ENCODE measurements at places on chromosomes 7 and 10.

DNA sequence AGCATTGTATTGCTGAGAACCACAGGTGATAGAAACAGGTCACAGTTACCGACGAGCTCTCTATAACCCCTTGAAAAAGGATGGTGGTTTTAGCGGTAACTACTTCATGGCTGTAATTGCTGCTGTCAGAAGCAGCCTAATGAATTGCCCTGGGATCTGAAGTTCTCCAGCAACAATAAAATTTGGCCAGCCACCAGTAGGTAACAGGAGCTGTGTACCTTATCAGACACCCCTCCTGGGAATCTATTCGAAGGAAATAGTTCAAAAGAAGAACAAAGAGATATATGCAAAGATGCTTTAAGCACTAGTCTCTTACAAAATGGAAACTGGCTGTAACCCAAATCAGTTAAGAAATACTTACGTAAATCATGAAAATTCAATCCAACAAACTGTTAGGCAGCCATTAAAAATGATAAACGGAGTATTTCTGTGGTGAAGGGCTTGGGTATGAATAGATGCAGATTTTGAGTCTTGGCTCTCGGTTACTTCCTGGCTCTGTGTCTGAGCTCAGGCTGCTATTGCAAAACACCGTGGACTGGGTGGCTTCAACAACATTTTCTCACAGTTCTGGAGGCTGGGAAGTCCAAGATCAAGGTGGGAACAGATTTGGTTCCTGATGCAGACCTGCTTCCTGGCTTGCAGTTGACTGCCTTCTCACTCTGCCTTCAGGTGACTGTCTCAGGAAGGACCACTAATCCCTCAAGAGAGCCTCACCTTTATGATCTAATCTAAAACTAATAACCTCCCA, 1.6 kb downstream of the MSRB2 start:
- DNase-seq, result no peak

DNA sequence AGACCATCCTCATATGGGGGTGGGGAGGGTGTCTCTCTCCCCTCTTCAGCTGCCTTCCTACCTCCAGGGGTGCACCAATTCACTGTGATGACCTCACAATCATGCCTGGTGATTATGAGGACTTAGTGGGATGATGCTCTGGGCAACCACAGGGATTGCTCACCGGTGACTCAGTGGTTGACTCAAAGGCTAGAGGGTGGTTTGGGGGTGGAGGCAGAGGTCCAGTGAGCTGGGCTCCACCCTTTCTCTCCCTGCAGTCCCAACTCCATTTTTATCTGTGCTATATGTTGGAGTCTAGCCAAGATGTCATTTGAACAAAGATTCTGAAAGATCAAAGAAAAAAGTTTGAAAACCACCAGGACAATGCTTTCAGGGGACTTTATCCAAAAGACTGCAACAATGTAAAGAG, 286.9 kb downstream of the KCNMA1 start:
- DNase-seq, result no peak

DNA sequence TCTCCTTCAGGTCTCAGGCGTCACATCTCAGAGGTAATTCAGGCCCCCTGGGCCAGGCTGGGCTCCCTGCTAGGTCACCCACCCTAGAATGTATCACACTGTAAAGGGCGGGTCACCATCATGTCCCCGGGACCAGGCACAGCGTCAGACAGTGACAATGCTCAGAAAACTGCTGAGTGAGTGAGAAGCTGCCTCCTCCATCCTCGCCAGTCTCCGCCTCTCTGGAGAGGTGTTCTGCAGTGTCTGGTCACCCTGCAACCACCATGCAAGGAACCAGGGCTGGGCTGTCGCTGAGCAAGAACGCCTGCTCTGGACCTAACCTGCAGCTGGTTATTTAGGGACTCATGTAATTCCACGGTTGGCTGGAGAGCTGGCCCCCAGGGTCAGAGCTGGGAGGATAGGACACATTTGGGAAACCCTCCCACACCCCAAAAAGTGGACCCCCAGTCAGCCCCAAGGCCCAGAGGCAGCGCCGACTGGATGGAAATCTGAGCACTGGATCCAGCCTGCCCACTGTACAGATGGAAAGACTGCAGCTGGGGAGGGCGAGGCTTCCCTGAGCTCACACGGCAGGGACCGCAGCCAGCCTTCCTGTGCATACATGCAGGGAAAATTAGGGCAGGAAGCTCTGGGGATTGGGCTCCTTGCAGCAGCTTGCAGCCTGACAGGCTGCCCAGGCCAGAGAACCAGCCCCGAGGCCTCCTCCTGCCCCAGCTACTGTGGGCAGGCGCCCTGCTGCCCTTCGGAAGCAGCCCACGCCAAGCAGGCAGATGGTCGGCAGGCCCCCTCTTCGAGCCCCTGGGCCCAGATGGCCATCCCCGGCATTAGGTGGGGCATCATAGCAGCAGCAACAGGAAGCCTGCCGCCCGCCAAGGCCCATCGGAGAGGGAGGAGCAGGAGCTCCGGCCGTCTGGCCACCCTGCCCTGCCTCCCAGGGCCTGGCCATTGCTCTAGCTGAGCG, 105.4 kb upstream of the ZMIZ1 start:
- no peak for DNase-seq

- no peak for DNase-seq
Measured at GRCh38 chr7:92880212-92881090, 44.1 kb upstream of the CDK6 start.

DNA sequence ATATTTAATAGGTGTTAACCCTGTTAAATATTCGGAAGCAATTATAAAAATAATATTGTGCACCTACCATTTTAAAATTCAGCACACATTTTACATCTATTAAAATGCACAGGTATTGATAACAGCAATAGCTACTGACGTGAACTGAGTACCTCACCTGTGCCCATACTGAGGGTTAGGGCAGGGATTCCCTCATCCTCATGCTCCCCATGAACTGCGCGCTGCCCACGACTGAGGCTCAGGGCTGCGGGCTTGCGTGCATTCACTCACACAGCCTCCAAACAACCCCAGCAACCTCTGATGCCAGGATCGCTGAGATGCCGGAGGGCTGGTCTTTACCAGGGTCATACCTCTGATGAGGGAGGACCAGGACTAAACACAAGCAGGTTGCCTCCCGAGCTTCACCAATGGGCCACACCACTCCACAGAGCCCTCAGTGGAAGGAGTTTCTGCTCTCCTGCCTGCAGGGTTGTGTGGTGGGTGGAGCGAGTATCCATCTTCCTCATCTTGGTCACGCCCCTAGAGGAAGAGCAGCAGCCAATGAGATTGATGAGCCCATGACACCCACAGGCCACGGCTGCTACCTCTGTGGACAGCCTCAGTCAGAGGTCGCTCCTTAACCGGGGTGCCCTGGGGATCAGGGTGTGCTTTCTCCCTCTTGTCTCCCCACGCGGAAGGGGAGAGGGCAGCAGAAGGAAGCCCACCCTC, 478.3 kb downstream of the TNS3 start:
- DNase-seq, result no peak

- no peak for DNase-seq
Measured at GRCh38 chr7:1479287-1479686, 20.0 kb upstream of the MICALL2 start.

GRCh38 chr7:111650456-111650999, 88.2 kb upstream of the IMMP2L start:
- DNase-seq, result no peak

DNA sequence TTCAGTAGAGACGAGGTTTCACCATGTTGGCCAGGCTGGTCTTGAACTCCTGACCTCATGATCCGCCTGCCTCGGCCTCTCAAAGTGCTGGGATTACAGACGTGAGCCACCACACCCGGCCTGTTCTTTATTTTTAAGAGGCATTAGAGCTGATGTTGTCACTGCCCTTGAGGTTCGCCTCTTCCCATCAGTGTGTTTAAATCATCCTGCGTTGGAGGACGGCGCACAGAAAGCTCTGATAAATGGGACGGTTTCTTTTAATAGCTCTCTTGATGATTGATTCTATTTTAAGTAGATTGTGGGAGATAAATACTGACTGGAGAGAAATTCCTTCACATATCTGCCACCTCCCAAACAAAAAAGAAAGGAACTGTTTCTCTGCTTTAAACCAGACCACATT, 29.0 kb downstream of the UPP1 start:
- DNase-seq, result no peak

DNA sequence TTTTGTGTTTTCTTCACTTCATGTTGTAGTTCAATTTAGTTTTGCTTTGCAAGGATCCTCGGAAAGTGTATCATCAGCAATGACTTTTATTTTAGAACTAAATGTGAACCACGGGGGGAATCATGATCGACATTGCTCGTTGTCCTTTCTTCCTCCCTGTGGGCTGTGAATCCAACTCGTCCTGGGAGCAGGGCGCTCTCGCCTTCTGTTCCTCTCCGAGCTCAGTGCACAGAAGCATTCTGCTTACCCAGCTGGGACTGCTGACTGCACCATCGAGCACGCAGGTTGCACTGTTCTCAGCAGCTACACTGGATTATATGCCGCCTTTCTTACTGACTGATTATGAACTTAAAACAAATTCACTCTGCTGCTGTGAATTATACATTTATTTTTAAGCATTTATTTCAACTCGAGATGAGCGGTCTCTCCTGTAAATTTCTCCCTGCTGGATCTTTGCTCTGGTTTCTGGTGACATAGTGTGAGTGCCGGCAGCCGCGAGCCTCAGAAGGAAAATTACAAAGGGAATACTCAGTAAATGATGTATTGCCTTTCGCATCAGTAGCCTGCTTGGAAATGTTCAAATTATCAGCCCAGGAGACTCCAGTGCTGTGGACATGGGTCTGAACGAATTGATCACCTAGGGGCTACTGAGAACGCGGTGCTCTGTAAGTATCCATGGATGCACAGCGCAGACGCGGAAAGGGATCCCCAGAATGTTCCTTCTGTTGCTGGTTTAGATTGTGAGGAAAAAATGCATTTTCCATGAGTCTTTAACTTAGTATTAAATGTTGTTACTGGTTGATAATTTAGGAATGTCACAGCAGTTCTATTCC, 92.6 kb downstream of the PTPRE start:
- DNase-seq, result no peak

DNA sequence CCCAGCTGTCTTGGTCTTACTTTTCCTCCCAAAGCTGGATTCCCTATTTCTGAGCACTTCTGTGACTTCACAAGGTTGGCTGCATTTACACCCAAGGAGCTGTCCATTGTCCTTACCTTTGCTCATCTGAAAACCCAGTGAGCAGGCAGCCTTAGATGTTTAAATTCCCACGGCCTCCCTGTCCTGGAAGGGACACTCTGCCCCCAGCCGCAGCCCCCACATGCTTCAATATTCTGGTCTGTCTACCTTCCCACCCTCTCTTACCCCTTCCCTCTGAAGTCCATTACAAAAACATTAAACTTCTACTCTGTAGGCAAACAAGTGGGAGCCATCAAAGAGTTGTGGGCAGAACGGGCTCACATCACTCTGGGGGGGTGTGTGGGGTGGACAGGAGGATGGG, 73.8 kb upstream of the EFCAB10 start:
- DNase-seq, result no peak

- no peak for DNase-seq
Measured at GRCh38 chr7:12619461-12620069, 49.0 kb downstream of the SCIN start.

GRCh38 chr7:40599836-40600235, 465.0 kb downstream of the SUGCT start:
- DNase-seq, result no peak

DNA sequence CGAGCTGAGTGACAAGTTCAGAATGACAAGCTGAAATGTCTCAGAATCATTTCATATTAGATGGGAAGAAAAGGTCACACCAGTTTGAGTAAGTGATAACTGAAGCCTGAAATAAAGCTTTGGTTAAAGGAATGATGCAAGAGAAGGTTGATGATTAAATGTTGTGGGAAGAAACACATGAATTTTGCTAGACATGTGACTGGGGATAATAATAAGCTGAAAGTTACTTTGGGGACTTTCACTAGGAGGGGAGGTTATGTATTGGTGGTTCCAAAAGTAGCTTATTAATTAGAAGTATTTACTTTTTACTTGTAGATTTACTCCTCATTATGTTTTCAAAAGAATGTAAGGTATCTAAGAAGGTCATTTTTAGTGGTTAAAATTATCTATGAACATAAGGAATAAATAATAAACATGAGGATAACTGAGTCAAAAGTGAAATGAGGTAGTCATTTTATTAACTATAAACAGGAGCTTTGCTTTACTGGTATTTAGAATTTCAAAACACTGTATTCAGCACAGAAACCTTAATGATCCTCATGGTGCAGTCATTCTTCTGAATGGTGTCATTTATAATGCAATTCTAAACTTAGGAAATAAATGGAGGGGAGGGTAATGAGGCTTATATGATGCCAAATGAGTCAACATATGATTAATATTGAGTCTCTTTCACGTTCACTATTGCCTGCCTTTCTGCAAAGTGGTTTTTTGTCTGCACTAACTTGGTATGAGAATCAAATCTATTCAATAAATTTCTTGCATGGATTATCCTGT, 63.7 kb downstream of the PRKG1 start:
- no peak for DNase-seq

GRCh38 chr7:131249003-131249402, 78.7 kb upstream of the MKLN1 start:
- no peak for DNase-seq

DNA sequence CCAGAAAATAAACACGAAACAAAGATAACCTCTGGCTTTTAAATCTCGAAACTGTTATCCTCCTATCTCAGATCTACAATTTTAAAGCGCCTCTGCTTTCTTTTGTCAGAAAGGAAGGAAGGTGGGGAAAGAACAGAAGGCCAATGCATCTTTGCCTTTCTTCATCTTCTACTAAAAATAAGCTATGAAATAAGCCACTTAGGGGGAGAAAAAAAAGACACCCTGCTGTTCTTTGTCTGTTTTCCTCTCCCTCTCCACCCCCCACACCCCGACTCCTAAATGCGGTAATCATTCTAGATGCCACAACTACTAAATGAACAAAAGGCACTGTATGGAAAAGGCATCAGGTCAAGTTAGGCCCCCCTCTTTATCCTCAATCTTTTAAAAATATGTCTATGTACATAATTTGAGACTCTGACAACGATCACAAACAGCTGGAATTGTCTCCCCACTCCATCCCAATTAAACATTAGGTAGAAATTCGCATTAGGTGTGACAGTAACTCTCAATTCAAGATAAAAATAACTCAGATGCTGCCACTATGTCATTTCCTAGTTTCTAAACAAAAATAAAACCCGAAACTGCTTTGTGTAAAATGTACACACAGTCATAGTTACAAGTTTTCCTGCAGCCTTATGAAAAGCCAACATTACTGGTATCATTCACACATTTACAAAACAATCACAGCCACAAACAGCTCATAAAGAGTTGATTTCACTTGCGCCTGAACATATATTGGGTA, 2.4 kb downstream of the UBE2H start:
- DNase-seq, result no peak

DNA sequence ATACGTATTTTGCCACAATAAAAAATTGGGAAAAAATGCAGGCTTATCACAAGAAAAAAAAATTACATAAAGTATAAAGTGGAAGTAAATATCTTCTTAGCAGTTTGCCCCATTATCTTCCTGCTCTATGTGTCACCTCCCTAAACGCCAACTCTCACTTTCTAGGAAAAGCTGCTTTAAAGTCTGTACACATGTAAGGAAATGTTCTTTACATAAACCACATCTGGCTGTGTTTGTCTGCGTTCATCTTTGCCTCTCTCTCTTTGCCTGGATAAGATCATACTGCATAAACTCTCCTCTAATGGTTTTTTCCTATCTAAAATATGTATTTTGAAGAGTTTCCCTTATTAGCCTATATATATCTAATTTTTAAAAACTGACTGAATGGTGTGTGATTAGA, 23.0 kb upstream of the UMAD1 start:
- DNase-seq, result no peak

Measured in stimulated activated CD4-positive, alpha-beta T cell treated with anti-CD3 and anti-CD28 coated beads, Interleukin-4, amount 100 ng/mL, for 1 hour (primary cell).